ENCODE measurements at places on chromosomes 5 and 9.

- no peak for DNase-seq
These were observed 59.9 kb downstream of the GABRA6 start for GRCh38 chr5:161745392-161745791.

- no peak for DNase-seq
These were observed 89.2 kb downstream of the DMRTA1 start for GRCh38 chr9:22535780-22536179.

- no peak for DNase-seq
These were observed 131.6 kb downstream of the FANCC start for GRCh38 chr9:95185956-95186355.

DNA sequence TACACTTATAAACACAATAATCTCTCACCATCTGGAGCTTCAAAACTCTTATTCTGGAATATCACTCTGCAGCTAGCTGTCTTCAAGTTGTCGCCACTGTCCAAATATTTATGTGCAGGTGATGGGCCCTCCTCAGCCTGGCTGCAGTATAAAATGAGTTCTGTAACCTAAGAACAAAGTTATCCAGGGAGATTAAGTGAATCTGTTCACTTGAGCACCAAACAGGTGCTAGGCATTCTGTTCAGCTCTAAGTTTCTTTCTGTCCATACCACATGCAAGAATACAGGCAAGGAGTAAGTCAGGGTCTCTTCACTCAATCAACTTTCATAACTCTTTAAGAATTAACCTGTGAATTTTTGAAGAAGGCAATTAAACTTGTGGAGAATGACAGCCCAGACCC is 344.1 kb downstream of the PLK2 start:
- DNase-seq, result no peak

GRCh38 chr5:80034962-80035821 is at the start of gene THBS4:
Gene THBS4 (plus strand): TSS chr5:80035348. CDS start chr5:80035538, 190 bp downstream.
- DNase-seq, result no peak

DNA sequence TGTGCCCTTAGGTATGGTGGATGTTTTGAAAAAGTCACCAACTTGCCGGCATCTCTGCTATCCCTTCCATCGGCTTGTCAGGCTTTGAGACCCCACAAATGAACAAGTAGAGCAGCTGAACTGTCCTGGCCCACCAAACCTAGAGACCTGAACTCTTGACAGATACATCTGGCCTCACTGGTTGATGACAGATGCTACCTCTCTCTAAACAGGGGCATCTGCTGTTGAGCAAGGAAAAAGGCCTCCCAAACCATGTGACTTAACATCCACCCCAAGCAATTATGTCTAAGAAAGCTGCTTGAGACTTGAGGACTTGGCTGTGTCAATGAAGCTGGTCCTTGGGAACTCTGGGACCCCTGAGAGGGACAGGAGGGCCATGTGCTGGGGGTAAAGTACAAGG is 2.3 kb downstream of the CCNI2 start:
- no peak for DNase-seq

- DNase-seq, result no peak
These were observed 25.2 kb downstream of the TDRD7 start for GRCh38 chr9:97437051-97437600.

Measured in choroid plexus epithelial cell (primary cell).